ENCODE measurements at places on chromosomes 4 and X.

DNA sequence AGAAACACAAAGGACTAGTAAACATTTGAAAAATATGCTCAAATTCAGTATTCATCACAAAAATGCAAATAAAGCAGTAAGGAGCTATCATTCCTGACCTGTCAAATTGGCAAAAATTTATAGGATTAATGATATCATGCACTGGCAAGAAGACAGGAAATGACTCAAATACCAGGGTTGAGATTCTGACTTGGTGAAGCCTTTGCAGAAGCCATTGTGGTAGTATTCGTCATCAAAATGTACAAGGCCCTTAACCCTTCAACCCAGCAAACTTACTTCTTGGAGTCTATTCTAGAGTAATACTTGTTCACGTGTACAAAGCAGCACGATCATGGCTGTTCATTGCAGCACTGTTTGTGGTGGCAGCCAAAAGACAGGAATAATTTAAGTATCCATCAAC lies 132.4 kb downstream of the ENOX2 start:
- DNase-seq = no peak

- DNase-seq = no peak
These were observed 358.3 kb downstream of the MAPK10 start for GRCh38 chr4:86001591-86001990.

DNA sequence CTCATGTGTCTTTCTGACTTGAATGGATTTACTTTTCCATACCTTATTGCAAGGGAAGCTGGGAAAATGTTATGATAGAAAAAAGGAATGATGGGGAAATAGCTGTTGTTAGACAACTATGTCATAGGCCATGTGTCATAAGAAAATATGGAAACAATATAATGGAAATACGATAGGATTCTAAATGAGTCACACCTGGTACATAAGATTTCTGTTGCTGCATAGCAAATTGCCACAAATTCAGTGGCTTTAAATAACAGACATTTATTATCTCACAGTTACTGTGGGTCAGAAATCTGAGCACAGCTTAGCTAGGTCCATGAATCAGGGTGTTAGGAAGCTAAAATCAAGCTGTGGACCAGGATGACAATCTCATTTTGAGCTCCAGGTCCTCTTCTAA lies 44.6 kb upstream of the ANKRD50 start:
- no peak for DNase-seq

DNA sequence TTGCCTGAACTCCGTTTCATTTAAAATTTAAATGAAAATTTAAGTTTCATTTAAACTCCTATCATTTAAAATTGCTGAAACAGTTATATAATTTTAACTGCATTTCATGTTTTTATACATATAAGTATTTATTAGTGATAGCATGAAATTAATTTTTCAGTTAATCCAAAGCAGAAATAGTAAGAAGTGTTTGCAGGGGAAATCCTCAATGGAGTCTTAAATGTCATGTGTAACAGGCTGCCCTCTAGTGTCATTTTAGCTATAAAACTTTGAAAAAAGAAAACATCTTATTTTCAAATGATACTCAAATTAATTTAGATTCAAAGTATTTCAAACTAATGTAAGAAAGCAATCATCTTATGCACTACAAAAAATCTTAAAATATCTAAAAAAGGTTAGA lies 27.2 kb downstream of the TAPT1 start:
- DNase-seq = no peak

DNA sequence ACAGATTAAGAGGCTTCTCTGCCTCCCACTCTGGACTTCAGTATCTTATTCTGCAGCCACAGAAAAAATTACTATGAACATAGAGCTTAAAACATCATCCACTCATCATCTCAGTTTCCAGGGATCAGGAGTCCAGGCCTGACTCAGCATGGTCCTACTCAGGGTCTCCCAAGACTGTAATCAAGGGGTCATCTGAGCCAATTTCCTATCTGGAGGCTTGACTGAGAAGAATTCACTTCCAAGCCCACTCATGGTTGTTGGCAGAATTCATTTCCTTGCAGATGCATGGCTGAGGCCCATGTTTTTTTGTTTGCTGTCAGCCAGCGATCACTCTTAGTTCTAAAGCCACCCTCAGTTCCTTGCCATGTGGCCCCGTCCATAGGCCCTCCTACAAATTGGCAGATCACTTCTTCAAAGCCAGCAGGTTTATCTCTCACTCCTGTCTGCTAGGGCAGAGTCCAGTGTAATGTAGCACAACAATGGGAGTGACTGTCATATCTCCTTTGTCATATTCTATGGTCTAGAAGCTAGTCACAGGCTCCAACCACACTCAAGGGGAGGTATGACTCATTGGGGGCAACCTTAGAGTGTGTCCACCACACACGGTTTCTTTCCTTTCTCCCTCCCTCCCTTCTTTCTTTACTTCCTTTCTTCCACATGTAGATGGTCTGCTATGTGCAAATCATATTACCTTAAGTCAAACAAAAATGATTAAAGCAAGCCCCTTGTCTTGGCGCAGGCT lies 251.6 kb downstream of the QDPR start:
- no peak for DNase-seq

DNA sequence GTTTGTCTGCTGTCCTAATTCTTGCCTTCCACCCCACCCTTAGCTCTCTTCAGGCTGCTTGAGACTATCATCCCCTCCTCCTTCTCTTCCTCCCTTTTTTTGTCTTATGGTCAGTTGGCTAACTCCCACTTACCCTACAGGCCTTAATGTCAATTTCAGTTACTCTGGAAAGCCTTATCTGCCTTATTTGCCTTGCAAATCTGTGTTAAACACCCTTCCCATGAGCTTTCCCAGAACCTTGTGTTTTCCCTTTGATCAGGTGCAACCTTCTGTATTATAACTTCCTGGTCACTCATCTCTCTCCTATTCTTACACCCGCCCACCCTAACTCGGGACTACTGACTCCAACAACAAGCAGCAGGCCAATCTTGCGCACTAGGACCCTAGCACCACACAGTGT lies 74.8 kb downstream of the COX18 start:
- DNase-seq = no peak

GRCh38 chr4:30172416-30172815 lies 547.8 kb upstream of the PCDH7 start:
- no peak for DNase-seq

DNA sequence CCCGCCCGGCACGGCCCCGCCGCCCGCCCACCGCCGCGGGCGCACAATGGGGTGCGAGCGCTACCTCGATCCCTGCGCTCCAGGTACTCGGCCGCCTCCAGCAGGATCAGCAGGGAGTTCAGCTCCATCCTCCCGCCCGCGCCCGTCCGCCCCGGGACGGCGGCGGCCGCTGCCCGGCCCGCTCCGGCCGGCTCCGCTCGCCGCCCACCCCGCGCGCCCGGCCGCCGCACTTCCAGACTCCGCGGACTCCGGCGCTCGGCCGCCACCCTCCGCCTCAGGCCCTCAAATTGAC lies at the start of gene MXD4:
TSS of gene MXD4 (minus strand) at position 257 of the 292 bp plus-strand sequence. CDS start at position 128, 129 bp downstream.
- no peak for DNase-seq

DNA sequence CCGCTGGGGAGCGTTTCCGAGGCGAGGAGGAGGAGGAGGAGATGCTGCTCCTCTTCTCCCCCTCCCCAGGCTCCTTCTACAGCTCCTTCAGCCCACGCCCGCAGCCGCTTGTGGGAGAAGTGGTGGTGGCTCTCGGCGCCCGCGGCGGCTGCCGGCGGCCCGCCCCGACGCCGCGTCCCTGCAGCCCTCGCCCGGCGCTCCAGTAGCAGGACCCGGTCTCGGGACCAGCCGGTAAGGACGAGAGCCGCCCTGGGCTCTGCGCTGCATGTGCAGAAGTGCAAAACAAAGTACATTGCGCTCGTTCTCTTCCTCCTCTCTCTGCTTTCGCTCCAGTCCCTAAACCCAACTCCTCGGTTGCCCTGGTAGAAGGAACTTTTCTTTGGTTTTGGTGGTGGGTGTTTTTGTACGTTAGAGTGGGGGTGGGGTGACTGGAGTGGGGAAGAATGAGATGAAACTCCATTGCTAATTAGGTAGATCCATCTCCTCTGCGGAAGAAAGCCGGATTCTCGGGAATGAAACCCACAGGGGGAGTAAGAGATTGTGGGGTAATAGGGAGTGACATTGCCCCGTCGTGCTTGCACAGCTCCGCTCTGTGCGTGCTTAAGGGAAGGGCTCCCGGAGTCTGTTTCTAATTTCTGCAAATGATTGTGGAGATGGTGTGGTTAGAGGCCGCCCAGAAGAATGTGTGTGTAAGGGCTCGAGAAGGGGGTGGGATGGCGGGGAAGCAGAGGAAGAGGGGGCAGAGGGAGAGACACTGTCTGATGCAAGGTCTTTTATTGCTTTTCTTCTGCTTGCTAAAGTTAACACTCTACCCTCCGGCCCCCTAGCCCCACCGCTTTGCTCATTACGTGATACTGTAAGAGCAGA lies 677 bp downstream of the PTPN13 start:
- peak; percentile 43 for DNase-seq

DNA sequence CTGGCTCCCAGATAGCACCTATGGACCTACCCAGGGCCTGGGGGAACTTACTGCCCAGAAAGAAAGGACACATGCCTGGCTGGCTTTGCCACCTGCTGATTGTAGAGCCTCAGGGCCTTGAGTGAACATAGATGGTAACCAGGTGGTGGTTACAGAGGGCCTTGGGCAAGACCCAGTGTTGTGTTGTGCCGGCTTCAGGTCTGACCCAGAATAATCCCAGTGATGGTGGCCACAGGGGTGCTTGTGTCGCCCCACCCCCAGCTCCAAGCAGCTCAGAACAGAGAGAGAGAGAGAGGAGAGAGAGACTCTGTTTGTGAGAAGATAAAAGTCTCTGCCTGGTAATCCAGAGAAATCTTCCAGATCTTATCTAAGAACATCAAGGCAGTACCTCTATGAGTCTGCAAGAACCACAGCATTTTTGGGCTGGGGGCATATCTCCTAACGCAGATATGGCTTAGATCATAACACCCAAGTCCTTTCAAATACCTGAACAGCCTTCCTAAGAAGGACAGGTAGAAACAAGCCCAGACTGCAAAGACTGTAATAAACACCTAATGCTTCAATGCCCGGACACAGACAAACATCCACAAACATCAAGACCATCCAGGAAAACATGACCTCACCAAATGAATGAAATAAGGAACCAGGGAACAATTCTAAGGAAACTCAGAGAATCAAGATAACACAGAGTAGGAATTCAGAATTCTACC lies 16.3 kb upstream of the RP2 start:
- DNase-seq = no peak

DNA sequence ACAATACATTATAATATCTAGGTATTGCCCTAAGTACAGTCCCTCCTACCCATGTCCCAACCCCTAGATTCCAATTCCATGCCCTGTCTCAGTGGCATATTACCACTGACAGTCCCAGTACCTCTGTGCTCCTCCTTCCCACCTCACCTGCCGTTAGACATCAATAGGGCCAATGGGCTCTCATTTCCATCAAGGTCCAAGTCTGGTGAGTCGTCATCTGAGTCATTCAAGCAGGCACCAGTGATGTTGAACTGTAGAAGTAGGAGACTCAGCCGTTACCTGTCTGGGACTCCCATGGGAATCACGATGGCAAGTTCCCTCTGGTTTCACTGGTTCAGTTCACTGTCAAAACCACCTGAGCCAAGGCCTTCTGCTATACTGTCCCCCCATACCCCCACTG lies 51.7 kb downstream of the PHF8 start:
- no peak for DNase-seq

GRCh38 chr4:156870861-156871260 lies 100.7 kb downstream of the PDGFC start:
- no peak for DNase-seq

DNA sequence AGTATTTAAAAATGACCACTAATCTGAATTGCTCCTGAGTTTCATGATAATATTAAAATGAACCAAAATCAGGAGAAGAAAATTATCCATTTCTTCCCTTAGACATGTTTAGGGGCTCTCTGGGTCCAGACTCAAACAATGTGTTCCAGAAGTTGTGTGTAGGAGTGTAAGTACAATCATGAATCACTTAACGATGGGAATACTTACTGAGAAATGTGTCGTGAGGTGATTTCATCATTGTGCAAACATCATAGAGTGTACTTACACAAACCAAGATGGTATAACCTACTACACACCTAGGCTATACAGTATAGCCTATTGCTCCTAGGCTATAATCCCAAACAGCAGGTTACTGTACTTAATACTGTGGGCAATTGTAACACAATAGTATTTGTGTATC lies 74.8 kb downstream of the STPG2 start:
- DNase-seq = no peak

DNA sequence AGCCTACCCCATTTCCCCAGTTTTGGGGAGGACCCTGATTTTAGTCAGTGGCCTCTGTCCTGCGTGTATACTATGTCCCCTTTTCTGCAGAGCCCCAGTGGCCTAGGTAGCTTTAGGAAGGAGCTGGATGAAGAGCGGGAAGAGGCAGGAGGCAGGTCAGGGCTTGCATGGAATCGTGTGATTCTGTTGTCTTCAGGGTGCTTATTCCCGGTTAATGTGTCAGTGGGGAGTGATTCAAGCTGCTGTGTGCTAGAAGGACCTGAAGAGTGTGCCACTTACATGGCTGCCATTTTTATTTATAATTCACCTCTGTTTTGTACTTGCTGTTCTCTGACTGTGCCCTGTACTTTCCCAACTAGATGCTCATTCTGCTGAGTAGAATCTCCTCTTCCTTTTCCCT lies 127.3 kb upstream of the AMOT start:
- DNase-seq = no peak

- no peak for DNase-seq
These were observed 95.1 kb upstream of the BOD1L1 start for GRCh38 chr4:13722649-13723048.

DNA sequence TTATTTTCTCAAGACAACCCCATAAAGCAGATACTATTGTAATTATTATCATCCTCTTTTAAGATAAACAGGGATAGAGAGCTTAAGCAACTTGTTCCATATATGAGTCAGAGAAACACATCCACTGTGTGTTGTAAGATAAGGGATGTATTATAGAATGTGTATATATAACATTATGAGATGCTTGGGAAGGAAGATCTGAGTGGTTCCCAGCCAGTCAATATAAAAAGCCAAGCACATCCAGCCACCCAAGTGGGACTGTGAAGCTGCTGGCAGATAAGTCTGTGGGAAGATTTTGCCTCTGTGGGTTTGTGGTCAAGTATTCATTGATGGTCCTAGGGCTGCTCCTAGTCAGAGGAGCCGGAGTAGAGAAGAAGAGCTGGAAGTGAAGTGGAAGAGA lies 16.5 kb upstream of the BMPR1B start:
- no peak for DNase-seq

DNA sequence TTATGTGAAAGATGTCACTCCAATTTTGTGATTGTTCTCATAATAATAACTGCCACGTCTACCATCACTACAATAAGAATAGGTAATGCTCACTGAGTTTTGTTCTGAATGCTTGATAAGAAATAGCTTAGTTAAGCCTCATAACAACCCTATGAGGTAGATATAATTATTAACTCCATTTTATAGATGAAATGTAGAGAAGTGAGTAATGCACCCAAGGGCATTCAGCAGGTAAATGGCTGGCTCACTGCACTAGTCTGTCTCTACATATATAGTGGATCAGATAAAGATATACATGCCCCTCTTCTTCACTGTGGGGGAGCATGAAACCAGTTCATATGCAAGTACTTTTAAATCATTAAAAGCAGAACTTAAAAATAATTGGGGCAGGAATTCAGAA lies 65.8 kb upstream of the SLC4A4 start:
- no peak for DNase-seq

- DNase-seq = no peak
These were observed 152.1 kb upstream of the DGKK start for GRCh38 chrX:50622751-50623150.
